H9 (cell line): ENCODE measurements at places on chromosomes 2 and 18. TPM values are rescaled to one million over a fixed set of nuclear protein-coding genes. Genes with fewer than 3 reads are reported as not detected.

DNA sequence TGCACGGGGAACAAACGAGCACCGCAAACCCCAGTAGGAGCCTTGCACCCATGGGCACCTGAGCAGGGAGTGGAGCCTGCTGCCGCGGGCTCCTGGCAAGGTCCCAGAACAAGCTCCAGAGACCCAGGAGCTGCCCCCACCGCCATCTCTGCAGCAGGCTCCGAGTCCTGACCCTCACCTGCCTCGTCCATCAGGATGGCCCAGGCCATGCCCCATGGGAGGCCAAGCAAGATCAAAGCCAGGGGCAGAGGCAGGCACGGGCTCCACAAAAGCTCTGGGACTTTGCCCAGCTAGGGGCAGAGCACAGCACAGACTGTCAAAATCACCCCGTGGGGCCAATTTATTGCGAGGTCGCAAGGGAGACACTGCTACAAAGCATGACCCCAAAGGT, 43.6 kb downstream of the GPC1 start:
- no peak overlapping the region for H3K27ac ChIP-seq
- no peaks in the 10 kb centered on the region for H3K36me3 ChIP-seq
- no peaks in the 10 kb centered on the region for H3K4me1 ChIP-seq
- no peaks in the 10 kb centered on the region for H3K27me3 ChIP-seq

DNA sequence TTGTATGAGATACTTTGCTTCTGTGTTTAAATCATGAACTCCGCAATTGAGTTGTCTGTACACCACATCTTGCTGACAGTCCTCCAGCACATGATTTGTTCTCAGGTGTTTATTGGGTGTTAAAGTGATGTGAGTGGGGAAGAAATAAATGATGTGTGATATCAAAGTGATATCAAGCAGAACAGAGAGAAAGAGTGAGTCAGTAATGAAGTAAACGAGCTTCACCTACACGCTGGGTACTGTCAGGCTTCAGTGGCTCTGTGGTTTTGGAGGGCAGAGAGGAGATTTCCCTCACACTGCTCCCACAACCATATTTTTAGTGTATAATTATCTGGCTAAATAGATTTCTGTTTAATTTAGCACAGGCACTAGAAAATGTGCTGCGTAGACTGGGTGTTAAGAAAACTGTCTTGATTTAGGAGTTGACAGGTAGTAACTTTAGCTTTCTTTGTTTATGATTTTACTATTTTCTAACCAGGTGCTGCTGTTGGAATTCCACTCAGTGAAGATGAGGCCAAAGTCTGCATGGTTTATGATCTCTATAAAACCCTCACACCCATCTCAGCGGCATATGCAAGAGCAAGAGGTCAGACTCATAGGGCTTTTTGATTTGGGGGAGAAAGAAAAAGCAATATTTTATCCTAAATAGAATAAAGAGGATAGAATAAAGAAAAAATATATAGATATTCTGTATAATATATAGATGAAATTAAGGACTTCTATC, 21.2 kb downstream of the ATIC start:
- no peak overlapping the region for H3K4me3 ChIP-seq
- DNase-seq = no peak
- H3K36me3 ChIP-seq = peaks cover 85% of the 10 kb centered on the region

DNA sequence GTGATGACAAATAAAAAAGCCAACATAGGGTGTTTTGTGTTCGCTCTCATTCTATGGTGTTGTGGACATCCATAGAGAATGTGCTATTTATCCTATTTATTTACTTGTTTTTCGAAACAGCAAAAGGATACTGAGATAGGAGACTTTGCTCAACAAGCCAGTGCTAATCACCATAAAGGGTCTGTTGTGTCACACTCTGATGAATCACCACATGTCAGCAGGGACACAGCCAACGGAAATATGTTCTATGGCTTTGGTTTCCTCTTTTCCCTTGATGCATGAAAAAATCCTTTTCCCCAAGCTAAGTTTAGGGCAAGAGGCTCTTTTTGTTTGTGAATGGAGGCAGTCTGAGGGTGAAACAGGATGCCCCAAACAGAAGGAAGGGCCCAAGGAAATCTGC, 154.3 kb downstream of the RNF152 start:
- H3K36me3 ChIP-seq = no peaks in the 10 kb centered on the region
- H3K27me3 ChIP-seq = no peaks in the 10 kb centered on the region
- DNase-seq = no peak
- no peak overlapping the region for H3K27ac ChIP-seq

DNA sequence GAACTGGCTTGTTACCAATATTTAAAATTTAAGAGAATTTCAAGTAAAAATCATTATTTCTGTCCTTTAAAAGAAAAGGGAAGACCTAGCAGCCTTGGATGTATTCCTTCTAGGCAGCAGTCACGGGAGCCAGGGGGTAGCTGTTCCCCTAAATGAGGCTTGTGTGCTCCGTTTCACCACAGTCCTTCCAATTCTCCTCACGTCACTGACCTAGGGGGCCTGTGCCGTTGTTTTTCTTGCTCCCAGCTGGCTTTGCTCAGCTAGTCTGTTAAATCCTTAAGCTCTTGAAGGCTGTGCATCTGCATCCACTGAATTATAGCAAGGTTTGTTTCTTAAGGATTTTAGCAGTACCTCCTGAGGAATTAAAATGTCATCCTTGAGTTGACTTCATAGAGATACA, 9.9 kb downstream of the KLHL23 start:
- H3K27ac ChIP-seq = no peak overlapping the region
- no peaks in the 10 kb centered on the region for H3K4me1 ChIP-seq
- DNase-seq = no peak
- H3K4me3 ChIP-seq = no peak overlapping the region

DNA sequence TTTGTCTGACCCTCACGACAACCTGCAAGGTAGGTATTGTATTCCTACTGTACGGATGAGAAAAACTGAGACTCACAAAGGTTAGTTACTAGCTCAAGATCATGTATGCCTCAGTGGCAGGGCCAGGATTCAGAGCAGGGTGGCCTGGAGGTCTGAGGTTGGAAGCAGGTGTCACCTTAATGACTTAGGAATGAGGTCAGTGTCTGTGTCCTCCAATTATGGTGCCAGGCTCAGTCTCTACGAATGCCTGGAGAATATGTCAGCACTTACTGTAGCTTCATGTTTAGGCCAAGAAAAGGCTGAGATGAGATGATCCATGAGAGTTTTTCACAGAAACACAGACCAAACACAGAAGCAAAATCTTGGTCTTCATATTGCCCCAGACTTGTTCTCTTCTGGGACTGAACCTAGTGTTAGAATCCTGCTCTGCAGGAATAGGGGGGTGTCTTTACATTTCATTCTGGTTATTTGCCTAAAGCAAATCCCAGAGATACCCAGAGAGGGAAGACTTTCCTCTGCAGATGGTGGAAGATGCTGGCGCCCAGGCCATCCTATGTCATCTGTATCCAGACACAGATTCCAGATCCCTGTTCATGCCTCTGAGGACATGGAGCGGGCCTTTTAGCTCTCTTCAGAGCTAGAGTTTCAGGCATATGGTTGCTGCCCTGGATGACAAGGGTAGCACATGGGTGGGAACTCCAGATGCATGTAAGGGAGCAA, 16.3 kb upstream of the RAB10 start:
- no peak overlapping the region for H3K27ac ChIP-seq
- H3K4me3 ChIP-seq = no peak overlapping the region
- H3K36me3 ChIP-seq = no peaks in the 10 kb centered on the region
- no peaks in the 10 kb centered on the region for H3K27me3 ChIP-seq

DNA sequence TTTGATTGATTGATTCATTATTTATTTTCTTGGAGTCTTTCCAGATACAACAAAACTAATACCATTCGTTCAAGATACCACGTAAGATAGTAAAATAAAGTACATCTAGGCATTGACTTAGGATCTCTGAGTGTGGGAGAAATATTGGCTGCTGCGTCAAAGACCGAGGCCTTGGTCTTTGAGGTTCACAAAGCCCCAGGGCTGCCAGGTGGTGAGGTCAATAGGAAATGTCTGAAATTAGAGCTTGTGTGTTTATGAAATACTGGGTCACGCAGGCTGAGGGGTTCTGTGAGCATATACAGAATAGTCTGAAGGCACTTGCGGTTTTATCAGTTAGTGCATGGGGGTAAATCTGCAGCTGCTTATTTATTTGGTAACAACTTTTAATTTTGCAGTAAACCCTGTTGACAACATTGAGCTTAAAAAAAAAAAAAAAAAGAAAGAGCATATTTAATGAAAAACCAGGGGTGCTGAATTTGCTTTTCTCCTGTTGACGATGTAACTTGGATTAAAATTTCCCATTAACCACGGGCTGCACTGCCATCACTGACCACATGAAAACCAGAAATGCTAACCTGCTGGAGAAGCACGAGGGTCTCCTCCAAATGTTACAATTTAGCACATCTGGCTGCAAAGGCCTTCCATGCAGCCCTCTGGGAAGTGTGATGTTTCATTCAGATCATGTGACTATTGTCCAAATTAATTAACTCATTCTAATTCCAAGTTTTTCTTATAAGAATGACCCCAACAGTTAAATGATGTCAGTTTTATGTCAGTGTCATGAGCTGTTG, 27.1 kb upstream of the SERPINB12 start:
- H3K4me1 ChIP-seq = peaks cover 6% of the 10 kb centered on the region; the same call in 1 of the 2 replicates
- no peak overlapping the region for H3K27ac ChIP-seq
- no peak overlapping the region for H3K4me3 ChIP-seq
- DNase-seq = no peak
- no peaks in the 10 kb centered on the region for H3K27me3 ChIP-seq

DNA sequence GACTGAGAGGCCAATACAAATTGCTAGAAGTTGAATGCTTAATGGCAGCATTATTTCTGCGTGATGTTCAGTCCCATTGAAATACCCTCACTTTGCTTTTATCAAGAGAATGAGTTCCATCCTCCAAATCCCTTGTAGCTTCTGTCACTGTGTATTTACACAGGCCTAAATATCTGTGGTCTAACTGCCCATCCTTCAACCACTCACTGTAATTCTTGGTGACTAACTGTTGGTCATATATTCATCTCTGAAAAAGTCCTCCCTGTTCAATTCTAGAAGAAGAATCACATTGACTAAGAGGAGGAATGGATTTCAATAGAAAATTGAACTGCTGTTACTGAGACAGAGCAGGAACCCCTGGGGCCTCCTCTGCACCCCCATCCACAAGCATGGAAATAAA, 74.2 kb upstream of the L3MBTL4 start:
- H3K36me3 ChIP-seq = no peaks in the 10 kb centered on the region
- H3K4me3 ChIP-seq = no peak overlapping the region
- DNase-seq = no peak
- no peak overlapping the region for H3K27ac ChIP-seq
- H3K4me1 ChIP-seq = peaks cover 4% of the 10 kb centered on the region; the same call in 1 of the 2 replicates

GRCh38 chr18:32610176-32610575, 139.5 kb upstream of the GAREM1 start:
- H3K4me1 ChIP-seq = no peaks in the 10 kb centered on the region
- DNase-seq = no peak
- no peak overlapping the region for H3K27ac ChIP-seq
- no peaks in the 10 kb centered on the region for H3K36me3 ChIP-seq
- H3K4me3 ChIP-seq = no peak overlapping the region

GRCh38 chr2:74252862-74253261, 54.4 kb downstream of the MTHFD2 start:
- H3K27me3 ChIP-seq = no peaks in the 10 kb centered on the region
- no peak overlapping the region for H3K4me3 ChIP-seq
- H3K4me1 ChIP-seq = no peaks in the 10 kb centered on the region
- H3K36me3 ChIP-seq = no peaks in the 10 kb centered on the region
- no peak for DNase-seq
- no peak overlapping the region for H3K27ac ChIP-seq

GRCh38 chr2:64491426-64491825, 32.7 kb upstream of the AFTPH start:
- H3K36me3 ChIP-seq = no peaks in the 10 kb centered on the region
- no peak for DNase-seq
- no peak overlapping the region for H3K27ac ChIP-seq
- no peak overlapping the region for H3K4me3 ChIP-seq
- no peaks in the 10 kb centered on the region for H3K27me3 ChIP-seq
- H3K4me1 ChIP-seq = peaks cover 5% of the 10 kb centered on the region; the same call in 1 of the 2 replicates

- H3K27me3 ChIP-seq = no peaks in the 10 kb centered on the region
- H3K4me3 ChIP-seq = peak overlapping the region; percentile 6; the same call in 2 of the 3 replicates
- H3K27ac ChIP-seq = peak overlapping the region; percentile 42
- H3K36me3 ChIP-seq = peaks cover 2% of the 10 kb centered on the region; the same call in 2 of the 3 replicates
- DNase-seq = no peak
- H3K4me1 ChIP-seq = peaks cover 14% of the 10 kb centered on the region; the same call in 1 of the 2 replicates
These were observed 56.0 kb upstream of the FZD7 start for GRCh38 chr2:201977651-201978050.

DNA sequence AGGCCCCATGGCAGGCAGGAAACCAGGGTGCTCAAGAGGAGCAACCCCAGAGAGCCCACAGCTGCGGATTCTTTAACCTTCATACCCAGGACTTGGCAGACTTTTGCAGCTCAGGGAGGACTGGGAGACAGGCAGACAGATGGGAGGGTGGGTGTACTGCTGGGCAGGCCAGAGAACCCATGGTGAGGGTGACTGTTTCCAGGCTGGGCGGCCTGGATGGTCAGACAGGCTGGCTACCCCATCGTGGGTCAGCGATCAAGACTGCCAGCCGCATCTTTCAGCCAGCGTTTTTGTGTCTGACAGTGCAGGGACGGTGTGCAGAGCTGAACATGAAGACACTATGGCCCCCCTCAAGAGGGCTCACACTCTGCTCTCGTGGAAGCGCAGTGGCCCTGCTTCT, 82.2 kb downstream of the MARCO start:
- peaks cover 7% of the 10 kb centered on the region for H3K36me3 ChIP-seq
- no peaks in the 10 kb centered on the region; the same call in 1 of the 2 replicates for H3K27me3 ChIP-seq
- DNase-seq = peak; percentile 13
- H3K27ac ChIP-seq = no peak overlapping the region

GRCh38 chr18:55866886-55867285, 278.9 kb upstream of the TCF4 start:
- H3K27ac ChIP-seq = no peak overlapping the region
- peaks cover 3% of the 10 kb centered on the region for H3K4me1 ChIP-seq
- H3K36me3 ChIP-seq = no peaks in the 10 kb centered on the region

- H3K4me1 ChIP-seq = no peaks in the 10 kb centered on the region
- no peaks in the 10 kb centered on the region for H3K27me3 ChIP-seq
- H3K27ac ChIP-seq = no peak overlapping the region
- H3K4me3 ChIP-seq = no peak overlapping the region
- no peaks in the 10 kb centered on the region for H3K36me3 ChIP-seq
- no peak for DNase-seq
These were observed 63.0 kb upstream of the COX7A2L start for GRCh38 chr2:42424033-42424432.

Gene BARD1
- total RNA-seq = 30.6 and 34.6 TPM in 2 replicates

Gene ADAM23
- 21.4 and 24.2 TPM in 2 replicates for total RNA-seq

Gene COPS9
- total RNA-seq = 142 and 149 TPM in 2 replicates

Gene CCBE1
- 0.39 and 0.46 TPM in 2 replicates for total RNA-seq

Gene DNAJC5G
- 0.37 and 0.44 TPM in 2 replicates for total RNA-seq

Gene TCF23
- not detected in 2 replicates for total RNA-seq

Gene DIPK1C
- total RNA-seq = not detected in 2 replicates

Gene C2orf74
- 8.0 and 8.5 TPM in 2 replicates for total RNA-seq

Gene CIB4
- total RNA-seq = not detected in 2 replicates
